ENCODE measurements at places on chromosomes 4 and X. TPM values are rescaled to one million over a fixed set of nuclear protein-coding genes. Genes with fewer than 3 reads are reported as not detected.

The MGAT4D gene
- polyA plus RNA-seq: not detected

DNA sequence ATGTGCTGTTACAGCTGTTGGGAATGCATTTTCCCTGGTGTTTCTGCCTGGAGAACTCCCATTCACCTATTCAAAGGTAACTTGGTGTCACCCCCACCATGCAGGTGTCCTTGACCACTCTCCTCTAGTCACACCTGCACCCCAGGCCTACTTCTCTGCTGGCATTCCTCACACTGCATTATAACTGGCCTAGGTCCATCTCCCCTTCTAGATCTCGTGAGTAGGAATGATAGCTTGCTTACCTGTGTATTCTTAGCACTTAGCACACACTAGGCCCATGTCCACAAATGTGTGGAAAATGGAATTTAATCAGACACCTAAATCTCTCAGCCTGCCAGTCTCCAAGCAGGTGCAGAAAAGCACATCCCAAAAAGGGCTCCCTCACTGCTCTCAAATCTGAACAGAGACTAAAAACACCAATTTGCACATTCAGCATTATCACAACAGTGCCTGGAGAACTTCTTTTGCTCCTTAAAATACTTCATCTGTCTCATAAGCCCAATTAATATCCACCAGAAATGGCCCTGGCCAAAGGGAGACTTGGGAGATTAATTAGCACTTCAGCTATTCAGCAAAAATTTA lies 18.3 kb downstream of the SCD5 start:
- no peak for DNase-seq

GRCh38 chr4:41991916-41992767 lies 1.8 kb downstream of the SLC30A9 start:
- DNase-seq: no peak

GRCh38 chr4:25123236-25123635 lies 37.0 kb downstream of the SEPSECS start:
- no peak for DNase-seq
